Fibroblast of skin of right biceps (primary cell): ENCODE measurements at places on chromosomes 5 and 9.
A peak's percentile ranks its signal among the peaks of the same experiment; 100 is the strongest.

GRCh38 chr9:113888336-113888735 lies 12.2 kb downstream of the ZNF618 start:
- DNase-seq = peak; percentile 16

GRCh38 chr5:111820072-111820471 lies 63.1 kb upstream of the NREP start:
- DNase-seq = no peak

DNA sequence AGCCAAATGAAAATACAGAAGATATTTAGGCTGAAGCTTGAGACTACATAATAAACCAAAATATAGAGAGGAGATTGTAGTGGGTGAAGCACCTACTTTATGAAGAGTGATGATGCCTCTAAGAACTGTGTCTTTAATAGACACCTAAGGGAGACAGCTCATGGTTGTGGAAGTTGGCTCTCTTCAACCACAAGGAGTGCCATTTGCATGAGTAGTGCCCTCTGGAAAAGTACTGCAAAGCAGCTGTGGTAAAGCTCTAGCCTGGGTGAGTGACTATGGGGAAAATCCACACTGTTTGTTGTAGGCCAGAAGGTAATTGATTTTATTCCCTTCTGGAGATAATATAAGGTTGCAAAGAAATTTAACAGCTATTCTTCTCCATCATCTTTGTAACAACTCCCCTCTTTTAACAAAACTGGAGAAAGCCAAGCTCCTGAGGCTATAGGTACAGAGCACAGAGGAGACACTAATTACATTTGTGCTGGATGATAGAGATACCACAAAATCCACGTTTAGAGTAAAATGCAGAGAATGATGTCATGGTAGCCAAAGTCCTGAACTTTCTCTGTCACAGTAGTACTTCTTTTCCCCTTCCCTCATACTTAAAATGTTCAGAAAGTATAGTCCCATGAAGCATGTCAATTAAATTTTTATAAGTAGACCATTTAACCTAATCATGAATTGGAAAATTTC lies 122.8 kb downstream of the STARD4 start:
- peak; percentile 80 for DNase-seq

DNA sequence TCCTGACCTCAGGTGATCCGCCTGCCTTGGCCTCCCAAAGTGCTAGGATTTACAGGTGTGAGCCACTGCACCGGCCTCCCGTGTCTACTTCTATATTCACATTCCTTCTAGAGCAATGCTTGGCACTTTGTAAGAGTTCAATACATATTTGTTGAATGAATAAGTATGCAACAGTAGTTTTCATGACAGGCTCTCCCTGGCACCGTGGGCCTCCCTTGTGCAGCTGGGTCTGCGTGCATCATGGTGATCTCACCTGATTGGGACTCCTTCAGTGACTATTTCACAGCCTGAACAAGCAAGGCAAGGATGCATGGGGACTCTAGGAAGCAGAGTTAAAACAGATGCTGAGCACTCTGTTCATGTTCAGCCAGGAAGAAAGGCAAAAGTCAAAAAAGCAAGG lies 6.8 kb upstream of the ZBTB34 start:
- DNase-seq = peak; percentile 59
